ENCODE measurements at places on chromosomes 1 and 21.

- DNase-seq: no peak
Measured at GRCh38 chr21:45634511-45635183, 8.9 kb upstream of the PCBP3 start.

- no peak for DNase-seq
Measured at GRCh38 chr1:106268070-106268469, 788.4 kb upstream of the PRMT6 start.

- DNase-seq: peak; percentile 69
Measured at GRCh38 chr1:63731117-63732043, 42.4 kb upstream of the ROR1 start.

DNA sequence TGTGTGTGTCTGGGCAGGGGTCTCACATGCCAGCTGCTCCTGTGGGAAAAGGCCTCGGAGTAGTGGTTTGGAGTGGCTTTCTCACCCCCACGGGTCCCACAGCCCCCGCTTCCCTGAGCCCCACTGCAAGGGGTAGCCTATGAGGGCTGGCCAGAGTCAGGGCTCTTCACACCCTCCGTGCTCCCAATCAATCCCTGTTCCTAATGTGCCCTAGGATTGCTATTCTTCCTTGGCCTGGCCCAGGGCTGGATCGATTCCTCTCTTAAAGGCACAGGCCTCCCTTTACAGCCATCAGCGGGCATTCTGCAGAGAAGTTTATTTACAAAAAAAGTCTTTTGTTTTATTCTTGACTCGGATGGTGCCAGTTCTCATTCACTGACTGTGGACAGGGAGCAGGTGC lies 19.3 kb upstream of the ACTL8 start:
- DNase-seq: no peak

DNA sequence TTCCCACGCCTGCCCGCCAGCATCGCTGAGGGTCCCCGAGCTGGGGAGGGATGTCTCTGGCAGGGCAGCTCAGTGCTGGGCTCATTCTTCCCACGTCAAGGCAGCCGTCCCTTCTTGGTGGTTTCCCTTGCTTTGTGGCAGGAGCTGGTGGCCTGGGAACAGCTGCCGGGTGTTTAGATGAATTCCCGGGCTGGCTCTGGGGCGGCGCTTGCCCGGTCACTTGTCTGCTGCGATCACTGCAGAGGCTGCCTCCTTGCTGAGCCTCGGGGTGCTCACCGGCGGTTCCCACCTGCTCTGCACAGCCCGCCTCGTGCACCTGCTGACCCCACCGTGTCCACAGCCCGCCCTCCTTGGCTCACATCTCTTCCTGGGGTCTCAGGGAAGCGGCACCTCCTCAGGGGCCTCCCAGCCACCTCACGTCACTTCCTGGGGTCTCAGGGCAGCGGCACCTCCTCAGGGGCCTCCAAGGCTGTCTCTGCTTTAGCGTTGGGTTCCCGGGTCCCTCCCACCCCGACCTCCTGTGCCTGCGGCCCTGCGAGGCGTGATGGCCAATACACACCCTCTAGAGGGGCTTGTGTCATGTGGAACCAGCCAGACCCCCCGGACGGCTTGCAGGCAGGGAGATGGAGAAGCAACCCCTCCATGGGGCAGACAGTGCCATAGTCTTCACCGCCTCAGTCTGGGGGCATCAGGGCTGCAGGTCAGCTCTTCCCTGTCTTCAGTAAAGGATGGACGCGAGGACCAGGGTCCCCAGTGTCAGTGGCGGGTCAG lies 13.5 kb downstream of the COL18A1 start:
- no peak for DNase-seq

DNA sequence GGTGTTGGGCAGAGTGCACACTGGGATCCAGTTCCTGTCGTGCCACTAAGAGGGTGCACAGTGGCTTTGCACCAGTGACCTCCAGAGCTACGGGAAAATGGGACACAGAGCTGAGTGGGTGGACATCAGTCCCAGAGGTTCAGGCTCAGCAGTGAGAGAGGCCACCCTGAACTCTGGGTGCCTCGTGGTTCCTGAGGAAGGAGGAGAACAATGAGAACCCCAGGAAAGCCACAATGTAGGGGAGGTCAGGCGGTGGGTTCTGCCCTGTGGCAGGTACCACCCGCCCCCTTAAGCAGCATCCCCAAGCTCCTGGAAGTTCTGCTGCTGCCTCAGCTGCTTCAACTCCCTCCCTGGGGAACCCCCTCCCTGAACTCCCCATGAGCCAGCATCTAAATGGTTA lies 112.2 kb downstream of the GRIK3 start:
- DNase-seq: no peak

- no peak for DNase-seq
Measured at GRCh38 chr1:97298966-97299365, 577.4 kb downstream of the PTBP2 start.

- DNase-seq: no peak
Measured at GRCh38 chr21:42565206-42565810, 51.7 kb downstream of the SLC37A1 start.

GRCh38 chr1:5447503-5447960 lies 544.7 kb downstream of the NPHP4 start:
- DNase-seq: no peak

- DNase-seq: no peak
Measured at GRCh38 chr1:156797212-156797871, 19.3 kb downstream of the SH2D2A start.

DNA sequence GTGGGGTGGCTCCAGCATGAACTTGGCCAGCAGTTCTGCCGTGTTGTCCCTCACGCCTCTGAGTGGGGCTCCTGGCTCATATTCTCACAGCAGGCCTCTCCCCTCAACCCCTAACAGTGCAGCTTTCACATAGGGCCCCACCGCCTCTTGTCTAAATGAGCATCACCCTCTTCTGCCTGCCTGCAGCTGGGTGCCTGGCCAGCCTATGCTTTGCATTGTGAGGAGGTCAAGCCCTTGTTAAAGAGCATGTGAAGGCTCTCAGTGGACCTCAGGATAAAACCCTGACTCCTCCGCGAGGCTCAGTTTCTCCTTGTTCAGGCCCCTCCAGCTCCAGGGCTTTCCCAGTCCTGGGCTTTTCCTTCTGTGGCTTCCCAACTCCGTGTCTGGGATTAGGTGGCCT lies 34.8 kb downstream of the CRYAA start:
- DNase-seq: peak; percentile 2

- no peak for DNase-seq
Measured at GRCh38 chr21:34280959-34281358, 82.8 kb upstream of the KCNE2 start.

DNA sequence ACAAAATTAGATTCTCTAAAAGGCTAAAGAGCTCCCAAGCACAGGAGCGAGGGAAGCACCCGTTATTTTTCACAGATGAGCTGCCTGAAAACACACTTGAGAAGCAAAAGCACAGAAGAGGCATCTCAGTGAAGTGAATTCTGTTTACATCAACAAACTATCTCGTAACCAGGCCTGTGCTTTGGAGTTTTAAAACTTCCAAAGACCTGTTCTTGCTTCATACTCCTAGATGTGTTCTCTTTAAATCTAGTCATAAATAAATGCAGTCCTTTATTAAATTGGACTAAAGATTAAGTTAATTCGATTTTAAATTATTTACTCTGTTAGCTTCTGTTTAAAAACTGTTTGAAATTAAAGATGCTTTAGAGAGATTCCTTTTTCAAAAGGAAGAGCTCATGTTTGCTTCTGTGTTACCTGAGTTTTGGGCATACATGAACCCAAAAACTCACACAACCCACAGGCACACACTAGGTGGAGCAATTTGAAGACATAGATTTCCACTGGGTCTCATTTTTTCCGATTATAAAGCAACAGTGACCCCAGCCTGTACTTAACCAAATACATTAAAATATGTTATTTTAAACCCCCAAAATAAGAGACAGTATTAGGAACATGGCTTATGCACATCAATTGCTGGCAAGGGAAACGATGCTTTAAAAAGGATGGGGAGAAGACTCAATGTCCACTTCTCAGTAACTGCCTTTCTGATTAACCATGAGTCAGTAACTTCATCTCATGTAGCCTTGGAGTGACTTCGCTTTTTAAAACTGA lies 648.2 kb downstream of the SMYD3 start:
- no peak for DNase-seq

- DNase-seq: no peak
Measured at GRCh38 chr1:236677641-236678235, 8.6 kb upstream of the ACTN2 start.

DNA sequence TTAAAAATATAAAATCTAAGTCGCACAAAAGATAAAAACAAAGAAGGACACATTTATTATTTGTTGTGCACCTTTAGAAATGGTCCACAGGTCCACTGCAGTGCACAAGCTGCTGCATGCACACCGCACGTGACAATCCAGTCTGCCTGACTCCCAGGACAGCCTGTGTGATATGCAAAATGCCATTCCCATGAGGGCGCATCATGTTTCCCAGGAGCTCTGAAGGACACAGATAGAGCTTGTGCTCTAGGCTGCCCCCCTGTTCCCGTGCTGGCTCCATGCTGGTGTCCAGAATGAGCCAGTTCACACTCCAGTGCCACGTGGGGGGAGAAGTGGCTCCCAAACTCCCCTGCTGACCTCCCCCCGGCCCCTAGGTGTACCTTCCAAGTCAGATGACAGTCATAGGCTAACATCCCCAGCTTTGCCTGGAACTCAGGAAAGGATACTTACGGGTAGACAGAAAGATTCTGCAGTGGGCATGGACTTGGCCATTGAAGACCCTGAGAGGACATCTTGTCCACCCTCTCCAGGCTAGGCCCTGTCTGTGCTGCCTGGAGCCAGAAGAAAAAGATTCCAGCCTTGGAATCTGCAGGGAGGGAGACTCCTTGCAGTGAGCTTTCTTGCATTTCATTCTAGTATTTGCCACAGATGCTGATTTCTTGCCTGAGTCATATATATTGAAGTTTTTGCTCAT lies 26.3 kb downstream of the RAB7B start:
- peak; percentile 80 for DNase-seq

DNA sequence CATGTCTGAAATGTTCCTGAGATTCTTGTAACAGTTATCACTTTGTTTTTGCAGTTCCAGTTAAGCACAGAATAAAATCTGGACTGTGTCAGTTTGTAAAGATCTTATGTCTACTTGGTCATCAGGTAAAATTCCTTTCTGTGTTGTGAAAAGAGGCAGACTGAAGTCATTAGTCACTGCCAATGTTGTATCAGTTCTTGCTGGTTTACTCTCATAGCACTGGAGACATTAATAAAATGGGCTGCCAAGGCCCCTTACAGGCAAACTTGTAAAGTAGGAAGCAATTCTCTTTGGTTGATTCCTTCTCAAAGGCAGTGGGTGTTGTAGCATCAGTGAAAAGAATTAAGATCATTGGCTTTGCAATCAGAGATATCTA lies 61.4 kb upstream of the ST6GALNAC3 start:
- no peak for DNase-seq

DNA sequence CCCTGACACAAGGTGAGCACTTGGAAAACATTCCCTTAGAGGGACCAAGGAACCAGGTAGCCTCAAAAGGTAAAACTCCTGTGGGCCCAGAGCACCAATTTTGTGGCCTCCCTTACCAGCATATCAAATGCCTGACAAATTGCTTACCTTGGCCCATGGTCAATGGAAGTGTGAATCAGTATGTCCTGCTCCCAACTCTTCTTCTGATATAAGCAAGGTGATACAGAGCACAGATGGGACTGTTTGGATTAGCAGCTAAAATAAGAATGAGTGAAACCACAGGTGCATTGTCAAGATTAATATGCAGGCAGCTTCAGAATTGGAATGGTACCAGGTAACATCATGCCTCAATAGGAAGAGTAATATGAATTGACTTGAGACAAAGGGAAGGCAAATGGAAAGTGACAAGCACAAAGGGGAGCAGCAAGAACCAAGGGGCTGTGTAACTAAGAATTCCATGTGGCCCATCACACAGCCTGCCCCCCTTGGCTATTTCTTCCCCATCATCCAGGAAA lies 156.8 kb upstream of the KCND3 start:
- no peak for DNase-seq

DNA sequence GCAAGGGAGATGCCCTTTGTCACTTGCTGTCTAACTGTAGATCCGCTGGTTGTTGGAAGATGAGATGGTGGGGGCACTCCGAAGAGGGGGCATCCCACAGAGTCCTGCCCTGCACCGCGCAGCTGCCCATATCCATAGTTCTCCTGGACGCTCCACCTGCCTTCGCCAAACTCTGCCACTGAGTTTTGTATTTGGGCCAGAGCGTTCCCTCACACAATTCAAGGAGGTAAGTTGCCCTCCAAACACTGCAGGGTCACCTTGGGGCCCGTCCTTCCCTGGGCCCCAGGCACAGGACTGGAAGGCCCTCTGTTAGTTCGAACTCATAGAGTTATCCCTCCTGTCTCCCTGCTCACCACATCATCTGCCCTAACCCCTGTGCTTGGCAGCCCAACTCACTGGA lies 22.1 kb downstream of the HYI start:
- no peak for DNase-seq

- no peak for DNase-seq
Measured at GRCh38 chr1:84688463-84689061, 1.7 kb downstream of the SSX2IP start.

DNA sequence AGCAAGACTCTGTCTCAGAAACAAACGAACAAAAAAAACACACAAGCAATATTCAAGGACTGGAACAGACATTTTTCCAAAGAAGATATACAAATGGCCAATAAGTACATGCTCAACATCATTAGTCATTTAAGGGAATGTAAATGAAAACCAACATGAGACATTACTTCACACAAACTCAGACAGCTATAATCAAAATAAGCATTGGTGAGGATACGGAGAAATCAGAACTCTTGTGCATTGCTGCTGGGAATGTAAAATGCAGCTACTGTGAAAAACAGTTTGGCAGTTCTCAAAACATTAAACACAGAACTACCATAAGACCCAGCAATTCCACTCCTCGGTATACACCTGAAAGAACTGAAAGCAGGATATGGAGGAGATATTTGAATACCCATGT lies 15.4 kb downstream of the NOL9 start:
- no peak for DNase-seq

GRCh38 chr1:5370311-5370710 lies 621.9 kb downstream of the NPHP4 start:
- DNase-seq: no peak

DNA sequence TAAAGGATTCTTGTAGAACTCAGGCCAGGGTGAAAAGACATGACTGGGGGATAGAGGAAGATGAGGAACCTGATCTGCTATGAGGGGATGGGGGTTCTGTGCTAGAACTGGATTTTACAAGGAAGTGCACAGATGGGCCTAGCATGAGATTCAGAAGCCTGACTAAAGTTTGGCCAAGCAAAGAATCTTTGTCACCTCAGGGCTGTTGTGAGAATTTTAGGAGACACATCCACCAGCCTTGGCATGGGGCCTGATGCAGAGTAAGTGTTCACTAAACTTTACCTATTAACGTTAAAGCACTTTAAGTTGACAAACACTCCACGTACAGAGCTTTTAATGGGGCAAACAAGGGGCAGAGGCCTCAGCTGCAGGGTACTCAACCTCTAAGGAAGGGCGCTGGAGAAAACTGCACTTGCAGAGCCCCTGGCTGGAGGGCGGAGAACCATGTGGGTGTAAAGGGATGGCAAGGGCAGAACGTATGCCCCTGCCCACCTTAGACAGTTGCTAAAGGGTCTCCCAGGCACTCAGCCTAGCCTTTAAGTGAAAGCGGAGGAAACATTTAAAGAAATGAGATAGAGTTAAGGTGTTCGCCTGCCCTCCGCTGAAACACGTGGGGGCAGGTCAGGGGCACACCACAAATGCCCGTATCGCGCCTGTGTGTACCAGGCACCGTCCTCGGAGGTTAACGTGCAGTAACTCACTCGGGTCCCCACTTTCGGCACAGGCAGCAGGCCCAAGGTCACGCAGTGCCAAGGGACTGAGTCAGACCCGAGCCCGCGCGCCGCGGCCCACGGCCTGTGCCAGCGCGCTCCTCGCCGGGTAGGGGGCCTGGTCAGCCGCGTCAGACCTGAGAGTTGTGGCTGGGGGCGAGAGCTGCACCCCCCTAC lies 990 bp upstream of the MRPS6 start:
- DNase-seq: peak; percentile 33
